ENCODE measurements at places on chromosomes 3 and 15. TPM values are rescaled to one million over a fixed set of nuclear protein-coding genes. Genes with fewer than 3 reads are reported as not detected.

The HDC gene
- polyA plus RNA-seq = 0.22 TPM

The CNTN6 gene
- not detected for polyA plus RNA-seq

The ISLR2 gene
- polyA plus RNA-seq = 0.20 TPM

The ZCWPW2 gene
- polyA plus RNA-seq = 0.37 TPM

The IL17RC gene
- polyA plus RNA-seq = 6.6 TPM

The C3orf22 gene
- not detected for polyA plus RNA-seq

The GUCA1C gene
- polyA plus RNA-seq = not detected

The GADL1 gene
- 0.02 TPM for polyA plus RNA-seq

The C3orf70 gene
- polyA plus RNA-seq = 2.5 TPM

The PYGO1 gene
- 0.22 TPM for polyA plus RNA-seq

The TLE3 gene
- polyA plus RNA-seq = 23.7 TPM
